ENCODE measurements at places on chromosomes 7 and 10. TPM values are rescaled to one million over a fixed set of nuclear protein-coding genes. Genes with fewer than 3 reads are reported as not detected.
A peak's percentile ranks its signal among the peaks of the same experiment; 100 is the strongest.

- DNase-seq = no peak
Measured at GRCh38 chr10:48507933-48508790, 96.7 kb downstream of the ARHGAP22 start.

DNA sequence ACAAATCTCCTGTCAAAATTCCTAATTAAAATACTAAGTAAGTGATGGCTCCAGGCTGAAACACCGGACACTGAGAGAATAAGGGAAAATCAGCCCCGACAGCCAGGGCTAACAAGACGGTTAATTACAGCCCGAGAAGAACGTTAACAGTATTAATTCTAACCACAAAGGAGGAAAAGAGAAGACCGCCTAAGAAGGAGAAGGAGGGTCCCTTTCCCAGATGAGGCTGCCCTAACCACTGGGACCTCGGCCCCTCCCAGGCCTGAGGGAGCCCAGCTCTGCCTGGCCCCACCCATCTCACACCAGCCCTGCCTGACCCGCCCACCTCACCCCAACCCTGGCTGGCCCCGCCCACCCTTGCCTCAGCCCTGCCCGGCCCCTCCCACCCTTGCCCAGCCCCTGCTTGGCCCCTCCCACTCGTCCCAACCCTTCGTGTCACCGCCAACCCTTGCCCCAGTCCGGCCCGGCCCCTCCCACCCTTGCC lies 51.3 kb downstream of the PWWP2B start:
- peak; percentile 45 for DNase-seq

DNA sequence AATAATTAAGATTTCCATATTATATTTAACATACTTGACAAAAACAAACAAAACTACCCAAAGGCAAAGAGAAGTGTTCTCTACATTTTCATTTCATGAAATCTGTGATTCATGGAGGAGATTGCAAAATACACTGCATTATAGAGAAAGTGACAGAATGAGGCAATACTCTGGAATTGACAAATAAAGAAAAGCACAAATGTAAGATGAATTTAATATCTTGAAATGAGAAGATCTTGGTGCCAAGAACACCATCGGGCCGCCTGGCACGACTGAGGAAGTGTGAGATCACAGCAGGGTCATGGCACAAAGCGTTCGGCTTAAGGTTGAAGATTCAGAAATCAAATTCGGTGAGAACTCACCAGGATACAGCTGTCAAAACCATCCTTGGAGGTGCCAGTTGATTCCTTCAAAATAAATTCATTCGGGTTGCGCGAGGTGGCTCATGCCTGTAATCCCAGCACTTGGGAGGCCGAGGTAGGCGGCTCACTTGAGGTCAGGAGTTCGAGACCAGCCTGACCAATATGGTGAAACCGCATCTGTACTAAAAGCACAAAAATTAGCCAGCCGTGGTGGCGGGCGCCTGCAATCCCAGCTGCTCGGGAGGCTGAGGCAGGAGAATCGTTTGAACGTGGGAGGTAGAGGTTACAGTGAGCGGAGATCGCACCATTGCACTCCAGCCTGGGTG lies 174.0 kb upstream of the PFKP start:
- no peak for DNase-seq

DNA sequence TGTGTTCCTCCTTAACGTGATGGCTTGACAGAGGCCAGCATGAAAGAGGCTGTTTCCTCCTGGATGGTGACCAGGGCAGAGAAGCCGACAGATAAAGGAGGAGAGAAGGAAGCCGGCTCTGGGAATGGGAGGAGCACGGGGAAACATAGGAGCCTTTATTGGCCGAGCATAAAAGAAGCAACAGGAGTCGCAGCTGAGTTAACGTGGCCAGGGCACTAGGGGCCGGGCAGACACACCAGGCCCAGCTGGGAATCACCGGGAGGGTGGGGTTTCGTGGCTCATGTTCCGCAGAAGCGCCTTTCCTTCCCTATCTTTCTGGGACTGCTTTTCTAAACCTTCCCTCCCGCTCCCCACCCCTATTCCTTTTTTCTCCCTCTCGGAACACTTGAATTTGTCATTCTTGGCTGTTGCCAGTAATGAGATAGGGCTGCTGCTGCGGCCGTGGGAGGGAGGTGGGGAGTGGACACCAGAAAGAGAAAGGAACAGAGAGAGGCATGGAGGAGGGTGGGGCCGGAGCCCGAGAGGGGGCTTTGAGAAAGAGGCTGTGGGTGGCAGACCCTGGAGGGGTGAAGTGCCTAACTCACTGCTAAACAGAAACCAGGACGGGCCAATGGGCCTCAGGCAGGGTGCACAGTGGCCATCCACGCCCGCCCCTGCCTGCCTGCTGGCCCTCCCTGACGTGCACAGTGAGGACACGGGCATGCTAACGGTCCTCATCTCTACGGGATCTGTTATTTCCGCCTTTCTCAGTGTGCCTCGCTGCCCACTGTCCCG lies 65.2 kb downstream of the COL13A1 start:
- DNase-seq = peak; percentile 68

GRCh38 chr10:97376413-97376812 lies 24.7 kb downstream of the RRP12 start:
- no peak for DNase-seq

DNA sequence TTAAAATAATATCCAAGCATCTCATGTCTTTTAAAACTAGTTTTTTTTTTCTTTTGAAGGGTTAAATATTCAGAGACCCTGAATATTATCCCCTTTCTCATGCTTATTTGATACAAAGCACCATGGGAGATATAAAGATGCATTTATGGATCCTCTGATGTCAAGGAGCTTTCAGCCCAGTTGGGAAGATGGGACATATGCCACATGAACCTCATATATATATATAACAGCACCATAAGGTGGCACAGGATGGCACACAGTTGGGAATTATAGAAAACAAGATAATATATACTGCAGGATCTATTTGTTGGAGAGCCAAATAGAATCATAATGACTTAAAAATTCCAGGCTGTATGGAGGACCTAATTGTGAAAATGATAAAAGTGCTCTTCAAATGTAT lies 185.4 kb upstream of the IMMP2L start:
- DNase-seq = no peak

GRCh38 chr7:96991546-96992191 lies 13.7 kb upstream of the DLX6 start:
- no peak for DNase-seq

- no peak for DNase-seq
Measured at GRCh38 chr10:52258799-52259425, 55.2 kb upstream of the DKK1 start.

- DNase-seq = no peak
Measured at GRCh38 chr7:7681936-7682329, 36.5 kb downstream of the RPA3 start.

DNA sequence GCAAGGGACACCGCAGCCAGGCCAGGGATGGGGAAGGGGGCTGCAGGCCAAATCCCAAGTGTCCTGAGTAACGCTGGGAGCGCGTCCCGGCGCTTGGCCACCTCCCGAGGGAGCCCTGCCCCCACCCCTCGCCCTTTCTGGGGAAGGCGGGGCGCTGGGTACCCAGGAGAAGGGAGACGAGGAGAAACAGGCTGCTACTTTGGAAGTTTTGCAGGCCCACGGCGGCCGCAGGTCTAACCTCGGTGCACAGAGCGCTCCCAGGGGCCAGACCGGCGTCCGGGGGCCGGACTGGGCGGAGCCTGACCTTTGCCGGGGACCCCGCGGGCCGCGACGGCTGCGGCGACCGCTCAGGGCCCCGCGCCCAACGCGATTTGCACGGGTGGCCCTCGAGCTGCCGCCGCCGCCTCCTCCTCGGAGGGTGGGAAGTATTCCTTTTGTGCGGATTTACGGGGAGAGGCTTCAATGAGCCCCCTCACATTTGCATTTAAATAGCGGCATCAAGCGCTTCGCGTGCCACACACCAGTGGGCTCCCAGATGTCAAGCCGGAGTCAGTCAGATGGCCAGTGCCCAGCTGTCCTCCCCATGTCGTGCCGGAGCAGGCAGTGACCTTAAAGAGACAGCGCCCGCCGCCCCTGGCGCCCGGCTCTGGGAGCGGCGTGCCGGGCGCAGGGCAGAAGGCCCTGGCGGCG lies 3.0 kb upstream of the EBF3 start:
- DNase-seq = no peak

DNA sequence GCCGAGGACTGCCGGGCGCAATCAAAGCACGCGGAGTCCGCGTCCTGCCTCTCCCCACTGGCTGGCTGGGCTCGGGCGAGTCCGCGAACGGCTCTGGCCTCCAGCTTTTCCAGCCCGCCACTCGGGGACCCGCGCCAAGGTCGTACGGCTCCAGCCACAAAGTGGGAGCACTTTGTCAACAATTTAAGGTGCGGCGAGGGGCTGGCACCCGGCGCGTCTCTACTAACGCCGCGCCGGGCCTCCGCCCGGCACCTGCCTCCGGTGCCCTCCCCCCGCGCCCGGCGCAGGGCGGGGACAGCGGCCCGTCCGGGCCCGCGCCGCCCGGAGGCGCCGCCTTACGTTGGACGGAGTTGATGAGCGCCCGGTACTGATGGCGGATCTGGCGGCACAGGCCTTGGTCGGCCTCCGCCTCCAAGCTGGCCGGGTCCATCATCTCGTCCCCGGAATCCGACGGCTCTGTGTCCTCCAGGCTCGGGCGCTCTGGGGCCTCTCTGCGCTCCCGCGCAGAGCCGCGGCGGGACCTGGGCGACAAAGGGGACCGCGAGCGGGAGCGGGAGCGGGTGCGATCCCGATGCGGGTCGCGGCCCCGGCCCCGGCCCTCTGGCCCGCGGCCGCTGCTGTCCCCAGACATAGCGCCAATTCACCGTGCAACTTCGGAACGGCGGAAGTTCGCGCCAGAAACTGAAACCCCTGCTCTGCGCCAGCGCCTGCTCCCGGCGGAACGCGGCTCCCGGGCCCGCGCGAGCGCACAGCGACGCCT lies at the start of gene NSMCE4A:
TSS of gene NSMCE4A (minus strand) at position 683 of the 760 bp plus-strand sequence. CDS start at position 631, 52 bp downstream.
- DNase-seq = peak; percentile 61

GRCh38 chr10:62085404-62085803 lies 183.2 kb downstream of the RTKN2 start:
- no peak for DNase-seq

- no peak for DNase-seq
Measured at GRCh38 chr10:128482052-128482451, 355.8 kb upstream of the MKI67 start.

DNA sequence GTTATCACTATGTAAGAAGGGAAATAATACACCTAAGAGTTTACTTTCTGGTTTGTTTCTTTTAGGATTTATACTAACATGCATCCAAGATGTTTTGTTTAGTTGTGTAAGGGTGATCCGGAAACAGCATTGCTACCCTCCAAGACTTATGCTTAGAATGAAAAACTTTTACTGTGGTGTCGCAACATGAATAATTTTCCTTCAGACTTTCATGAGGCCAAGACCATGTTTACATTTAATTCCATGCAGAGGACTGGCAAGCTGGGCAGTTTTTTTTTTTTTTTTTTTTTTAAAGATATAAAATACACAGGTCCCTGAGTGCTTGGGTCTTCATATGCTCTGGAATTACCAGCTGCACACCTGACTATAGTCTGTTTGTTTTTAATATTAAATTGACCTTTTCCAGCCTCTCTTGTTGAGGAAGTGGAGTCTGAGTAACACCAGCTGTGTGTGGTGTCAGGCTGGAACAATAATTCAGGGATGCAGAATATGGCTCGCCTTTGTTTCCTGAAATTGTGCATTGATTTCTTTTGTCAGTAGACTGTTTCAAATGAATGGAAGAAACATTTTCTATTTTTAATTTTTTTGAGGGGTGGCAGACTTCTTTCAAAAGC lies 81.7 kb downstream of the ST7 start:
- DNase-seq = no peak

- DNase-seq = no peak
Measured at GRCh38 chr10:117635826-117636225, 93.3 kb downstream of the EMX2 start.

GRCh38 chr10:50634479-50634878 lies 10.7 kb upstream of the SGMS1 start:
- no peak for DNase-seq

DNA sequence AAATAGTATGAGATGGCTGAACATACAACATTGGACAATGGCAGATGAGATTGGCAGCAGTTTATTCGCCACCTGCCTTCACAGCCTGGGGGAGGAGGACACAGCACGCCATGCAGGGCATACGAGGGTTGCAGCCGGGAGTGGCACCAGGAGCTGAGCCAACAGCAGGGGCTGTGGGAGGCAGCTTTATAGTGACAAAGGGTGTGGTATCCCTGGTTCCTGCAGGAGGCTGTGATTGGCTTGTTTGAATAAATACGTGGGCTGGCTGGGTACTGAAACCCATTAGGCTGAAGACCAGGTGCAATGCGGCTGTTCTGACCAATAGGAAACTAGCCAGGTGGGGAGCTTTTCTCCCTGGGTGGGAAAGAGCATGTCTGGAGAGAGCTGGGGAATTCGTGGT lies 68.9 kb upstream of the LEP start:
- DNase-seq = no peak

DNA sequence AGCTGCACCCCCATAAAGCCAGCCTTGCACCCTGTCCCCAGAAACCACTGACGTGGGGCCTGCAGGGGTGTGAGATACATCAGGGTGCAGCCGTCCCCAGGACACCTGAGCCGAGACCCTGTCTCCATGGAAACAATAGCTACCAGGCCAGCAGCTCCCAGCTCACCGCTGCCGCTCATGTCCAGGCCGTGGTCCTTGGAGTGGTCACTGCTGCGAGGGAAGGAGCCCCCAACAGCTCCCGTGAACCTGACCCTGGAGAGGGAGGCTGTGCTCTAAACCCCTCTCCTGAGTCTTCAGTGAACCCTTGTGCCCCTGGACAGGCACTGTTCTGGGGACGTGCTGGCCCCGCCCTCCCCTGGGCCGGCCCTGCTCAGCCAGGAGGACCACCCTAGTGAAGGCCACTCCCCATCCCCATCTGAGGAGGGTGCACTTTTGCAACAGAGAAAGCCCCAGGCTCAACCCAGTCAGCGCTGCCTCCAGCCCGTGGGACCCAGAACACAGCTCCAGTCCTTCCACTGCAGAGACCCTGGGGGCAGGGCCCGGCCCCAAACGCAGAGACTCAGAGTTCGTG lies 19.6 kb upstream of the INPP5A start:
- DNase-seq = no peak

DNA sequence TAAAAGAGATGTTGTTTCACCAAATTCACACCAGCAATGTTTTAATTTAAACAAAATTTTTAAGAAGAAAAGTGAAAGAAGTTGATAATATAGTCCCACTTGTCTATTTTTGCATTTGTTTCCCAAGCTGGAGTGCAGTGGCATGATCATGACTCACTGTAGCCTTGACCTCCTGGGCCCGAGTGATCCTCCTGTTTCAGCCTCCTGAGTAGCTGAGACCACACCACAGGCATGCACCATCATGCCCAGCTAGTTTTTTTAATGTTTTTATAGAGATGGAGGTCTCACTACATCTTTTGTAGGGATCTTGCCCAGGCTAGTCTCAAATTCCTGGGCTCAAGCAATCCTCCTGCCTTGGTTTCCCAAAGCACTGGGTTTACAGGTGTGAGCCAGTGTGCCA lies 14.1 kb upstream of the NDUFA5 start:
- no peak for DNase-seq

- peak; percentile 87 for DNase-seq
Measured at GRCh38 chr7:111741811-111742240, 179.5 kb upstream of the IMMP2L start.

SPAM1 gene
- total RNA-seq = not detected

PSMA2 gene
- total RNA-seq = 176 TPM

CTAGE4 gene
- not detected for total RNA-seq

ASB10 gene
- not detected for total RNA-seq

DCLRE1A gene
- total RNA-seq = 9.2 TPM

EPDR1 gene
- total RNA-seq = 42.3 TPM

TAS2R41 gene
- not detected for total RNA-seq

GPER1 gene
- 0.13 TPM for total RNA-seq
